ENCODE measurements at places on chromosomes 5 and 9. TPM values are rescaled to one million over a fixed set of nuclear protein-coding genes. Genes with fewer than 3 reads are reported as not detected.

The TYRP1 gene
- total RNA-seq, result 7.1 TPM

GRCh38 chr5:39992617-39993202 lies 567.9 kb upstream of the DAB2 start:
- no peaks in the 10 kb centered on the region for H3K4me1 ChIP-seq
- H3K36me3 ChIP-seq, result no peaks in the 10 kb centered on the region
- no peak overlapping the region for H3K27ac ChIP-seq
- H3K4me3 ChIP-seq, result no peak overlapping the region
- DNase-seq, result no peak
- H3K27me3 ChIP-seq, result no peaks in the 10 kb centered on the region

The DAP gene
- 105 TPM for total RNA-seq

GRCh38 chr5:138874241-138874640 lies 894 bp downstream of the LRRTM2 start:
- no peaks in the 10 kb centered on the region for H3K27me3 ChIP-seq
- H3K4me1 ChIP-seq, result peaks cover 41% of the 10 kb centered on the region
- no peak overlapping the region for H3K4me3 ChIP-seq

The IL9 gene
- total RNA-seq, result not detected

The LHX2 gene
- total RNA-seq, result not detected

DNA sequence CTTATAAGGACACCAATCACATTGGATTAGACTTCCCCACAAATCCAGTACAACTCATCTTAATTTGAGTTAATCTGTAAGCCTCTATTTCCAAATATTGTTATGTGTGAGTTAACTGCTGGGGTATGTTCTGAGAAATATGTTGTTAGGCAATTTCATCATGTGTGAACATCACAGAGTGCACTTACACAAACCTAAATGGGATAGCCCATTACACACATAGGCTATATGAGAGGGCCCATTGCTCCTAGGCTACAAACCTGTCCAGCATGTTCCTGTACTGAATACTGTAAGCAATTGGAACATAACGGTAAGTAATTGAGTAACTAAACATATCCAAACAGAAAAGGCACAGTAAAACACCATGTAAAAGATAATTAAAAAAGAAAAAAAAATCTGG lies 19.1 kb upstream of the ARSI start:
- no peak for DNase-seq
- no peaks in the 10 kb centered on the region for H3K4me1 ChIP-seq
- H3K36me3 ChIP-seq, result no peaks in the 10 kb centered on the region
- no peak overlapping the region for H3K27ac ChIP-seq
- no peak overlapping the region for H3K4me3 ChIP-seq
- no peaks in the 10 kb centered on the region for H3K27me3 ChIP-seq

GRCh38 chr5:15992918-15993317 lies 186.7 kb downstream of the MARCHF11 start:
- no peak overlapping the region for H3K4me3 ChIP-seq
- no peaks in the 10 kb centered on the region for H3K36me3 ChIP-seq
- H3K27me3 ChIP-seq, result no peaks in the 10 kb centered on the region
- no peak overlapping the region for H3K27ac ChIP-seq
- no peaks in the 10 kb centered on the region for H3K4me1 ChIP-seq

GRCh38 chr9:74817281-74817810 lies 70.4 kb downstream of the TRPM6 start:
- no peak for DNase-seq
- H3K27me3 ChIP-seq, result no peaks in the 10 kb centered on the region
- no peak overlapping the region for H3K27ac ChIP-seq

DNA sequence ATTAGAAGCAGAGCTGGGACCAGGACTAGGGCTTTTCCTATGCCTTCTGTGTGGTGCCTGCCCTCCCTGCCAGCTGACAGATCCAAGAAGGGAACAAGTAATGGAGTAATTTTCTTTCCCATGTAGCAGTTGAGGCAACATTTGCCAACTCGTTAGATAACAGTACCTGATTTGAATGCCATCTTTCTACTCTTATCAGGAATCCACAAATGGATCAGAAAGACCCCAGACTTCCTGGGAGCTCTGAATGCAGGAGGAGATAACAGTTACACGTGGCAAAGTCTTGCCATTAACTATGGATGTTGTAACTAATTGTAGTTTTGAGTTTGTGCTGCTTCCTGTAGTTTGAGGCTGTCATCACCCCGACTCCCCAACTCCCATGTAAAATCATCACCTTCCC lies 39.2 kb downstream of the RCL1 start:
- H3K27ac ChIP-seq, result no peak overlapping the region
- peaks cover 21% of the 10 kb centered on the region for H3K4me1 ChIP-seq
- H3K27me3 ChIP-seq, result no peaks in the 10 kb centered on the region
- H3K4me3 ChIP-seq, result no peak overlapping the region

The DBH gene
- not detected for total RNA-seq

DNA sequence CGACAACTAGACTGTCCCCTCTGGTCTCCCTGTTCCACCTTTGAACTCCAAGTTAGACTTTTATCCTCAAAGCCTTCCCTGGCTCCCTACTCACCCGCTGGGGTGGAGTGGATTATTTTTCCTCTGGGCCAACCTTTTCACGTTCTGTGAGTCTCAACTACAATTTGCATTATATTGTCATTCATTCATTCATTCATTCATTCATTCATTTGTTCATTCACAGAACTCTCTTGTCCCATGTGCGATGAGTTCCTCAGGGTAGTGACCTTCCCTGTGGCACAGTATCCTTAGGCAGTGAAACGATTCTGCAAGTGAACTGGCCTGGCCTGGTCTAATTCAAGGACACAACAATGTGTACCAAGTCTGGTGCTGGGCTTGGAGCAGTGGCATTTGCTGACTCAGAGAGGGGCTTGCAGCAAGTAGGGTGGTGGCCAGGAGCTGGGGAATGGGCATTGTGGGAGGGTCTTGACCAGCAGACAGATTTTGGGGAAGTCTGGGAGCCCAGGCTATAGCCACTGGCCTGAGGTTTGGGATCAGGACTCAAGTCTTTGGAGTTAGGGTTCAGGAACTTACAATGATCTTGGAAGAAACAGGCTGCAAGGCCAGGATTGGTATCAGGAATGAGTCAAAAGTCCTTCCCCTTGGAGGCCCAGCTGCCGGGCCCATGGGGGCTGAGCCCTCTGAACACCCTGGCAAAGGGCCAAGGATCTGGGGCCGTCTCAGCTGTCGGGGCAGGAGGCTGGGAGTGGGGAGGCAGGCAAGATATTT lies 37.2 kb upstream of the COL15A1 start:
- no peaks in the 10 kb centered on the region for H3K36me3 ChIP-seq
- DNase-seq, result no peak
- H3K27ac ChIP-seq, result peak overlapping the region; percentile 40
- no peaks in the 10 kb centered on the region for H3K27me3 ChIP-seq
- H3K4me1 ChIP-seq, result peaks cover 8% of the 10 kb centered on the region
- no peak overlapping the region for H3K4me3 ChIP-seq

DNA sequence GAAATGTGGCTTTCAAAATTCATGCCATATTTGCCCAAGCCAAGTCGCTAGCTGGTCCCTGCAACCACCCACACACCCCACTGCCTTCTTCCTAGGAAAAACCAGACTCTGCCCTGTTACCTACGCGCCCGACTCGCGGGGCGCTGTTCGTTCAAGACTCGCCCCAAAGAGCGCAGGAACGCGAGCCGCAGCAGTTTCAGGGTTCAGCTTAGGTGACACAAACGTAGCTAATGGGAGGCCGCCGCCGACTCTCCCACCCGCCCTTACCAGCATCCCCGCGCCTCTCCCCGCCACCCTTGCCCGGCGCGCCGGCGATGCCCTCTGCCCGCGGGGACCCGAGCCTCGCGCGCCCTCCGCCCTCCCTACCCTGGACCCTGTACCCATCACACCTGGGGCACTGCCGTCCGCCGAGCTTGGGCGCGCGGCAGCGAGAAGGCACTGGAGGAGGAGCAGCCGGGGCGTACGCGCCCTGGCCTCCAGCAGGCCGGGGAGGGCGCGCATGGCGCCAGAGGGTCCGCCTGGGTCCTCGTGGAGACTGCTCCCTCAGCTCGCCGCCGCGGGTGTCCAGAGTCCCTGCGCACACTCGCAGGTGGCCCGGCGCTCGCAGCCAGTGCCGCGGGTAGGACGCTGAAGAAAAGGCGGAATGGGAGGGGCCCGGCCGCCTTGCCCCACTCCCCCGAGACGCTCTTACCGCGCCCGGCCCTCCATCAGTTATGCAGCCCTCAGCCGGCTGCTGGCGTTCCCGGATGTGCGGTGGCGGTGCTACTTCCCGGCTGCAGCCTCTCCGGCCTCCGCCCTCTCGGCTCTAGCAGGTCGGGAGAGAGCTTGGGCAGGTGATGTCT lies at the start of gene EMB:
EMB (minus strand) TSS at position 638 of the 842 bp plus-strand sequence; CDS start at position 501, 137 bp downstream.
- H3K27me3 ChIP-seq, result peaks cover 8% of the 10 kb centered on the region
- no peaks in the 10 kb centered on the region for H3K36me3 ChIP-seq
- H3K27ac ChIP-seq, result peak within 1 kb of the TSS; percentile 78
- peaks cover 6% of the 10 kb centered on the region for H3K4me1 ChIP-seq
- H3K4me3 ChIP-seq, result peak within 1 kb of the TSS; percentile 60

The MOB3B gene
- total RNA-seq, result 17.8 TPM

The RLN2 gene
- not detected for total RNA-seq

DNA sequence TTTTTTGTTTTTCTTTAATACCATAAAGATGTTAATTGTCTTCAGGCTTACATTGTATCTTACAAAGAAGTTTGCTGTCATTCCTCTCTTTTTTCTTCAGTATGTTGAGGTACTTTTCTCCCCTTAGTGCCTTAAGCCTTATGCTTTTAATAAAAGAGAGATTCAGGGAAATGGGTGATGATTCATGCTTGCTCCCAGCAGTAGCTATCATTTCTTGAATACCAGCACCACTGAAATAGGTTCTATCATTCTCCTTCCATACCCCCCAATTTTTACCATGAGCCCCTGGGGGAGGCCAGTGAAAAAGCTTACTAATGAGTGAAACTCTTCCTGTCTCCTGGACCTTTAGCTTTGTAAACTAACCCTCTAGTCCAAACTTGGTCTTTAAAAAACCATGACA lies 165.0 kb downstream of the FBXL7 start:
- no peak for DNase-seq
- H3K4me3 ChIP-seq, result no peak overlapping the region
- no peak overlapping the region for H3K27ac ChIP-seq
- H3K36me3 ChIP-seq, result no peaks in the 10 kb centered on the region

DNA sequence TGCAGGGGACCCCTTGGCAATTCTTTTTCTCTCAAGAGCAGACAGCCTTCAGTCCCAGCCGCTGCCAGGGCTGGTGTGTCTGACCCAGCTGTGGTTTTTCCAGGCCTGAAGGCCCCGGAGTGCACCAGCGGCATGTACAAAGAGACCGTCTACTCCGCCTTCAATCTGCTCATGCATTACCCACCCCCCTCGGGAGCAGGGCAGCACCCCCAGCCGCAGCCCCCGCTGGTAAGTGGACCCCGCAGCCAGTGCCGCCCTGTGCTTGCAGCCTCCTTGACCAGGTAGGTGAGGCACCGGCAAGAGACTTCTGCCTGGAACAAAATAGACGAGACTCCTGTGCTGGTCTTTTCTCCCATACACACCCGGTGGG lies 1.3 kb downstream of the TCF7 start:
- H3K4me1 ChIP-seq, result peaks cover 17% of the 10 kb centered on the region
- H3K36me3 ChIP-seq, result no peaks in the 10 kb centered on the region
- no peak for DNase-seq
- H3K4me3 ChIP-seq, result peak overlapping the region; percentile 58

DNA sequence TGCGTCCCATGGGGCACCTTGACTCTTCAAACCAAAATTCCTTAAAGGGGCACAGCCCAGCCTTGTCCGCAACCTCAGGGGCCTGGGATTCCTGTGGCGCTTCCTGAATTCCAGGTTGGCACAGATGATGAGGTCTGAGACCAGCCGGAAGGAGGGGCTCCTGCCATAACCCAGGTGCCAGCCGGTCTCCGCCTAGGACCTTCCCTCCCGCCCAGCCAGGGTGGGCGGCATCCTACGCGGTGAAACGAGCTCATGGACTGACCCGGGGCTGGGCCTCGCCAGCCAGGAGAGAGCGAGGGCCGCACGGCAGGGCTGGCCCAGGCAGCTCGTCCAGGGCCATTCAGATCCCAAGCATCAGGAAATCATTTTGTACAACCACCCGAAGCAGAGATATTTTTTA lies 23.0 kb downstream of the AMBP start:
- no peak overlapping the region for H3K27ac ChIP-seq
- H3K27me3 ChIP-seq, result no peaks in the 10 kb centered on the region
- H3K4me1 ChIP-seq, result no peaks in the 10 kb centered on the region
- peaks cover 14% of the 10 kb centered on the region for H3K36me3 ChIP-seq
- H3K4me3 ChIP-seq, result no peak overlapping the region

- no peaks in the 10 kb centered on the region for H3K27me3 ChIP-seq
- H3K36me3 ChIP-seq, result no peaks in the 10 kb centered on the region
- peaks cover 4% of the 10 kb centered on the region for H3K4me1 ChIP-seq
- H3K27ac ChIP-seq, result no peak overlapping the region
- DNase-seq, result no peak
These were observed 160.8 kb upstream of the KLF4 start for GRCh38 chr9:107650321-107650720.

DNA sequence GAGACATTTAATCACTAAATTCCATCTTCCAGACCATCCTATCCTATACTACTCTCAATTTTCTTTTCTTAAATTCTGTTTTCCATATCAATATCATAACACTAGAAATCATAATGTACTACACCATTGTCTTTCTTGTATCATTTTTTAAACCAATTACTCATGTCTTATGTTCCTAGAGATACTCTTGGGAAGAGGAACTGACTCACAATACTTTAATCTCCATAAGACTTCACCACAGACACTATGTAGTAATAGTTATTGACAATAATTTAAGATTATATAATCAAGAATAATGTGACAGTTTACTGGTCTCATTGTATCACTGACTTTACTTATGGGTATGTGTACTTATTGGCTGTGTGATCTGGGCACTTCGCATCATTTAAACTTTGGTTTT lies 43.8 kb downstream of the PCDHGC5 start:
- peaks cover 21% of the 10 kb centered on the region for H3K4me1 ChIP-seq
- DNase-seq, result no peak
- peaks cover 48% of the 10 kb centered on the region for H3K36me3 ChIP-seq
- no peak overlapping the region for H3K27ac ChIP-seq
- no peaks in the 10 kb centered on the region for H3K27me3 ChIP-seq

DNA sequence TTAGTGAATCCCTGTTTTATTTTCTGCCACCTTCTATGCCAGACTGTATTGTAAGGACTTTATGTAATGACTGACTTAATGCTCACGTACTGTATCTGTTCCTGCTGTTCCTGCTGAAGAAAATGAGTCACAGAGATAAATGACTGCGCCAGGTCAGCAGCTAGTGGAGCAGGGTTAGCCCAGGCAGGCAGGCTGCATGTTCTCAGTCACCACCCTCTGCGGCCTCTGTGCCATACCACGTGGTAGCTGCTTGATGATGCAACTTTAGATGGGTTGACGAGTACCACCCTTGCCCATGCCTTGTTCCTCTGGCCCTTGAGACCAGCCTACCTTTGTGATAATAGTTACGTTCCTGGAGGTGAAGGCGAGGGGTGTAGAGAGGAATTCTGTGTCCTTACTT lies 161.9 kb downstream of the TRIO start:
- H3K4me3 ChIP-seq, result no peak overlapping the region
- no peak overlapping the region for H3K27ac ChIP-seq
- H3K27me3 ChIP-seq, result no peaks in the 10 kb centered on the region
- H3K4me1 ChIP-seq, result no peaks in the 10 kb centered on the region
- DNase-seq, result no peak
- peaks cover 46% of the 10 kb centered on the region for H3K36me3 ChIP-seq

GRCh38 chr5:125715216-125715615 lies 708.0 kb upstream of the GRAMD2B start:
- H3K27ac ChIP-seq, result no peak overlapping the region
- no peaks in the 10 kb centered on the region for H3K4me1 ChIP-seq
- H3K27me3 ChIP-seq, result no peaks in the 10 kb centered on the region
- no peak for DNase-seq

Measured in upper lobe of right lung (tissue), 1 donor.